Activated naive CD4-positive, alpha-beta T cell (primary cell): ENCODE measurements at places on chromosomes 6 and 20.

- DNase-seq: no peak
These were observed 42.6 kb upstream of the SUPT3H start for GRCh38 chr6:45420083-45420908.

DNA sequence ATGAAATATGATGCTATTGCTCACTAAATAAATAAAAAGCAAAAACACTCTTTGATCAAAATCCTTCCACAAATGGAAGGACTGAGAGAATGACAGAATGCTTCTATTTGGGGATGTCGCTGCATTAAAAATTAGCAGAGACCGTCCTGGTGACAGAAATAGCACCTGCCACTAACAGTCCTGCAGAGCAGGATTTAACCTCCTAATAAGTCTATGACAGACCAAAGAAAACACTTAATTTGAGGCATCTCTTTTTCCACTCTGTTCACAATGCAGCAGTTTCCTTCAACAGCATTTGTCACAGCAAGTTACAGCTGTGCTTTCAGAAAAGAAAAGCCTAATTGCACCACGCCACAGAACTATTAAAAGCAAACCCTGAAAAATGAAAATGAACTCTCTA lies 140.6 kb upstream of the BEND6 start:
- DNase-seq: no peak

- no peak for DNase-seq
These were observed 666 bp downstream of the TPD52L1 start for GRCh38 chr6:125154118-125154760.

GRCh38 chr6:156379392-156380289 lies 397.5 kb upstream of the ARID1B start:
- DNase-seq: no peak

DNA sequence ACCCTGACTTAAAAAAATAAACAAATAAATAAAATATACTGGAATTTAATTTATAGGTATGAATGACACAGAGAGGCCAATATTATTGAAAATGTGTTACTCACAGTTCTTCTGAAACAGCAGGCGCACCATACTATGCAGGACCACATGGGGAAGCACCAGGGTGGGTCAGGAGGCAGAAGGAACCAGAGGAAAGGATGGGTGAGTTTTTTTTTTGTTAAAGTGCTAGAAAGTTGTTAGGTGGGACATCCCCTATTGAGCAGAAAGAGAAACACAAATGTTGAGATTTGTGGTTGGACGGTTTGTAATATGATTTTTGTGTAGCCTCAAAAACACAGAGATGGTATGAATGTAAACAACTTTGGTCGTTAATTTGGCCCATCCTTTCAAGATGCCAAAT lies 26.0 kb downstream of the PTPRA start:
- no peak for DNase-seq

- DNase-seq: no peak
These were observed 217.8 kb downstream of the MAFB start for GRCh38 chr20:40471261-40471629.

- DNase-seq: no peak
These were observed 10.8 kb upstream of the ANKRD60 start for GRCh38 chr20:58239216-58239615.

DNA sequence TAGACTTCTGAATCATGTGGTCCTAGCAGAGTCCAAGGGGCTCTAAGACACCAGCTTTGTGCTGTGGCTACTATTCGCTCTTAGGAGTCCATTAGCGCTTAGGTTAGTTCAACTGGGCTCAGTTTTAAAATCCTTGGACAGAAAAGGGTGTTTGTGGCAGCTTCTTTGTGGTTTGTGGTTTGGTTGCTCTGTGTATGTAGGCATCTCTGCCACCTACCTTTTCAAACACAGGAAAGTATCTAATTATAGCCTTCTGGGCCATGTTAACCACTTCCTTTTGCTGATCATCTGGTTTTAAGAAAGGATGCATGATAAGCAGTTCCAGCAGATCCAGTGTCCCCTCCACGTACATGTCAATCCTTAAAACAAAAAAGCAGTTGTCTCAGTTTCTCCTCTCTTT lies 10.8 kb downstream of the GSTA4 start:
- no peak for DNase-seq

- no peak for DNase-seq
These were observed 158.7 kb downstream of the SCML4 start for GRCh38 chr6:107665382-107665781.
